ENCODE measurements at places on chromosomes 6 and 20.

GRCh38 chr6:12012038-12012557 is at the start of gene HIVEP1:
TSS of gene HIVEP1 (plus strand) at chr6:12012312. CDS start at chr6:12015629, 3,317 bp downstream.
- DNase-seq: no peak

- DNase-seq: no peak
Measured at GRCh38 chr6:7897461-7898192, 13.0 kb downstream of the TXNDC5 start.

GRCh38 chr6:145789443-145789842 is 25.2 kb downstream of the FBXO30 start:
- no peak for DNase-seq

DNA sequence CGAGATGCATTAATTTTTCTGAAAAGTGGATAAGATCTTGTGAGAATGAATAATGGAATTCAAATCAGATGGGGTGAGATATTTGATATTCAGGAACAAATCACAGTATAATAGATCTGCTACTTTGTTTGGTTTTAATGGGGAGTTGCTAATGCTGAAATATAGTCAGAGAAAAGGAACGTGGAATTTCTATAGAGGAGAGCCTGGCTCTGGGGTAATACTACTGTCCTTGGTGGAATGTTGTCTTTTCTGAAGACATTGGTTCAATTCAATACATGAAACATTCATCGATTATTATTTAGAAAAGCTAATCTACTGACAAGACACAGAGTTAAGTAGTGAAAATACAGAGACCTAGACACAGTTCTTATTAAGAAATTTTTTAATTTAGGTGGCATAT is 108.6 kb downstream of the ESR1 start:
- no peak for DNase-seq

DNA sequence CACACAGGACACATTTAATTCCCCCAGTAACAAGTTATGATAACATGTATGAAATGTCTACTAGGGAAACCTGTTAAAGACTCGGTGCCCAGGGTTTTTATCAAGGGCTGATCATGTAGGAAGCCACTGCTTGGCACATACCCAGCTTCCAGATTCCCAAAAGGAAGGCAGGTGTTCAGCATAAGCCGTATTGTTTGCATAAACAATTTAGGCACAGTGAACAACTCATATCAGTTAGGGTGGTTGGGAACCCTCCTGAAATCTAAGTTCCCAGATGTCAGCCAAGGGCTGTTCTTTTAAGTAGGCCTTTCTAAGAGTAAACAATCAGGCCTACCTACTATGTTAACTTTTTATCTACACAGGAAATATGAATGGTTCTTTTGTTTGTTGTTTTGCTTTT is 74.1 kb downstream of the ASXL1 start:
- no peak for DNase-seq

- no peak for DNase-seq
Measured at GRCh38 chr20:60013296-60014139, 55.3 kb downstream of the CDH26 start.

- no peak for DNase-seq
Measured at GRCh38 chr6:153624528-153624927, 414.5 kb upstream of the OPRM1 start.

DNA sequence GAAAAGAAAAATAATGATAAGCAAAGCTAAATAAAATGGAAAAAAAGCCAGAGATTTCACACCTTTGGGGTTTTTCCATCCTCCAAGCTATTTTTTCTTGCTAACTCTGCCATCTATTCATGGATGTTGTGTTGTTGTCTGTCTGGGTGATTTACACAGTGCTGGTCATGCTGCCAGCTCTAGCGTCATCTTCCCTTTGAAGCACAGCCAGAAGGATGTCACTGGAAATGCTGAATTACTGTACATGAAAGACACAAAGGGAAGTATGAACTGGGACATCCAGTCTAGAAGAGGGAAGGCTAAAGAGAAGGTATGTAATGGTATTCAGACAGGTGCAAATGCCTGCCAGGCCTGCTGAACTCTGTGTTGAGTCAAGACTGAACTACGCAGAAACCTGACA is 241.9 kb upstream of the STXBP5 start:
- DNase-seq: no peak

DNA sequence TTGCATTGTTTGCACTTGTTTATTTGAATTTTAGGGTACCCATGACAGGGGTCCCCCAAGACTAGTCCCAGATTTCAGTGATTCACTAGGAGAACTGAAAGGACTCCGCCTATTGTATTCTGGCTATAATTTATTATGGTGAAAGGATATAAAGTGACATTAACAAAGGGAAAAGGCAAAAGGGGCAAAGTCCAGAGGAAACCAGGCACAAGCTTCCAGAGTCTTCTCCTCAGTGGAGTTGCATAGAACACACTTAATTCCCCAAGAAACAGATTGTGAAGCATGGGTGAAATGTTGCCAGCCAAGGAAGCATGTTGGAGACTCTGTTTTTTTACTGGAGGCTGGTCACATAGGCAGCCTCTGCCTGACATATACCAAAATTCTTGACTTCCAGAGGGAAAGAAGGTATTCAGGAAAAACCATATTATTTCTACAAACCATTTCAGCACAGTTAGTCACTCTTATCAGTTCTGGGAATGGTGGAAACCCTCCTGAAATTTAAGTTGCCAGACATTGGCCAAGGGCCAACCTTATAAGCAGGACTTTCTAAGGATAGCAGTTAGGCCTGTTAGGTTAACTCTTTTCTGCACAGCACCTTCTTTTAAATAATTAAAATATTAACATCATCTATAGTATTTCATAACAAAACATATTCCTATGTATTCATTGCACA is 71.8 kb downstream of the FIG4 start:
- no peak for DNase-seq

- no peak for DNase-seq
Measured at GRCh38 chr20:17014756-17015366, 212.0 kb upstream of the PCSK2 start.

- DNase-seq: no peak
Measured at GRCh38 chr6:583635-584034, 73.3 kb downstream of the HUS1B start.

DNA sequence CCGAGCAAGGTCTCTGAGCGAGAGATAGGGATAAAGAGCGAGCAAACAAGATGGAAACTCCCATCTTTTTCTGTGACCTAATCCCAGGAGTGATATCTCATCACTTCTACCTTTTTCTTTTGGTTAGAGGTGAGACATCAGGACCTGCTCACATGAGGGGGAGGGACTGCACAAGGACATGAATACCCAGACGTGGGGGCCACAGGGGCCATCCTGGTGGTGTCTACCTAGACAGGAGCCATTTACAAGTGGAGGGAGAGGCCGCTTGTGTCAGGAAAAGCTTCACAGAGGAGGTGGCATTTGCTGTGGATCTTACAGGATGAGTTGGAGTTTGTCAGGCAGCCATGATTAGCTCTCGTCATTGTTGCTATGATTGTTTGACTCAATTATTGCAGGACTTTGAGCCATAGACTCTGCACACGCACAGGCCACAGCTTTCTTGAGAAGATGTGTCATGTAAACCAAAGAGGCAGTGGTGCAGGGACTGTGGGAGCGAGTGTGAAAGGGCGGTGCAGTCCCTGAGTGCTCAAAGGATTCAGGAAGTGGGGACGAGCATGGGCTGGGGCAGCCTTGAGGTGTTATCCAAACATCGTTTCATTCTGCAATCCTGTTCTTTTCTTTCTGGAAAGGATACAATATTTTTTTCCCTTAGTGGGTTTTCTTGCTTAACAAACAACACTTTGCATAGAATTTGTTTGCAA is 7.7 kb downstream of the NPEPL1 start:
- no peak for DNase-seq

DNA sequence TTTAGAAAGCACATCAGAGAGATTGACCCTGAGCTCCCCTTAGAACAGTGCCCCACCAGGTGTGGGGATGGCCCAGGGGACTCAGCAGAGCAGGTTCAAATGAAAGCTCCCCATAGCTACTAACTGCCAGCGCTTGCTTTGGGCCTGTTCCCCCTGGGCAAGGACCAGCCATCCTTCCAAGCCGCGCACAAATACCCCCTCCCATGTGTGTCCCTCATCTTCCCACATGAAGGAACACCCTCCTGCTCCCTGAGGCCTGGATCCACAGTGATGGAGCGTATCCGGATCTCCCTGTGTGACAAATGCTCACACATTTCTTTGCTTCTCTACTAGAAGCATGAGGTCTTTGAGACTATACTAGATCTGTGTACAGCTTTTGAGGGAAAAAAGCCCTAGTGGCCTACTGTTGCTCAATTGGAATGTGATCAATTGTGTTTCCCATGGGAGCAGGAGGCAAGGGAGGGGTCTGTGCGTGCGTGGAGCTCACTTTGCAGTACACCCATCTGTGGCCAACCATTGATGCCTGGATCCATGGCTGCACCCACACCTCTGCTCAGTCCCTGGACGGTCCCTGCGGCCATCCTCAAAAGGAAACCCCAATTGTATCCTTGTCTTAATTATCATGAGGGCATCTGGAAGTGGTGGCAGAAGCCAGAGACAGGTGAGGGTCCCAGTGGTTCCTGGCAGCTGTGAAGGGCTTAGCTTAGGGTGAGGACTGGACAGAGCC is 1.4 kb upstream of the RAET1G start:
- DNase-seq: no peak

DNA sequence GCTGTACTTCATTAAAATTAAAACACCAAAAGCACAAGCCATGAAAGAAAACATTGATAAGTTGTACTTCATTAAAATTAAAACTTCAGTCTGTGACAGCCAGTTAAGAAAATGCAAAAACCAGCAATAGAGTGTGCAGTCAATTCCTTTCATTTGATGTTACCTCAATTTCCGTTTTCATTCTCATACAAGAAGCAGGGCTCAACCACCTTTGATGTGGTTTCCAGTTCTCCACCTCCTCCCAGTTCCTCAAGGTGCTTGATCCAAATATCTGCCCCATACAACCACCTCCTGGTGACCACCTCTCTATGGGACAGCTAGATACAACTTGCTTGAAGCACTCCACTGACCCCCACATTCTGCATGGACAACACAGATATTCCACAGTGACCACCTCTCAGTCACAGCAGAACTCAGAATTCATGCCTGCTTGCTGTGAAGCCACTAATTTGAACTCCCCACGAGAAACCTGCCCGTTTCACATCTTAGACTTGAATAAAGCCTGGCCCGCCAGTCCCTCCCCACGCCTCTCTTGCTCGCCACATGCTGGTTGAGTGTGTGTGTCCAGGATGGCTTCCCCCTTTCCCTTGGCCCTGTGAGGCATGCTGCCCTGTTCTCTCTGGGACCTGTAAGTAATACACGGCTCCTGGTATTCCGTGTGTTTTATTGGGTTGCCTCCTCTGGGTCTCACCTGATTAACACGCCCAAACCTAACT is 66.1 kb downstream of the FAM50B start:
- no peak for DNase-seq

DNA sequence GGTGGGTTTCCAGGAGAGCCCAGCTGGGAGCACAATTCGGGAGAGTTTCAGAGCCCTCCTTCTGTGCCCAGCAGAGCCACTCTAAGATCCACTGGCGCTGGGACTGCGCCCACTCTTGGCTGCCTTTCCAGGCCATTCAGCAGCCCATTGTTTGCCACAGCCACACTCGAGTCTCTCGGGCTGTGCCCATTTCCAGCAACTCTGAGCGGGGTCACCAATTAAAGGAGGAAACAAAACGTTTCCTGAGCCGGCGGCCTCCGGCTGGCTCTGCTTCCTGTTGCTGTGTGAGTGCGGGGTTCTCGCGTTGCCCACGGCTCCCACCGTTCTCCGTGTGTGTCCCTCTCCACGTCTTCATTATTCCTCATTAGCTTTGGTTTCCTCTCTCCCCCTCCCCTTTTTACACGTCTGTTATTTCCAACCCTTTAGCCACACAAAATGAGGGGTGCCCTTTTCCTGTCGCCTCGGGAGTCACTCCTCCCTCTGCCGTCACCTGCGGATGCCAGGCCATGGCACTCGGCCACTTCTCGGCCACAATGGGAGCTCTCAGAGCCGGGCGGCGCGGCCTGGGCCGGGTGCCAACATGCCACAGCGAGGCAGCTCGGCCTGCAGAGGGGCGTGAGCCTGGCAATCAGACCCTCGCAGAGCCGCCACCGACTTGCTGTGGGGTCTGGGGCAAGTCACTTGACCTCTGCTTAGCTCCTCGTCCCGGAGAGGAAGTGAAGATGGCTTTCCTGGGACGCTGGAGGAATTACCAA is 94.3 kb upstream of the NKX2-2 start:
- DNase-seq: peak; percentile 75

DNA sequence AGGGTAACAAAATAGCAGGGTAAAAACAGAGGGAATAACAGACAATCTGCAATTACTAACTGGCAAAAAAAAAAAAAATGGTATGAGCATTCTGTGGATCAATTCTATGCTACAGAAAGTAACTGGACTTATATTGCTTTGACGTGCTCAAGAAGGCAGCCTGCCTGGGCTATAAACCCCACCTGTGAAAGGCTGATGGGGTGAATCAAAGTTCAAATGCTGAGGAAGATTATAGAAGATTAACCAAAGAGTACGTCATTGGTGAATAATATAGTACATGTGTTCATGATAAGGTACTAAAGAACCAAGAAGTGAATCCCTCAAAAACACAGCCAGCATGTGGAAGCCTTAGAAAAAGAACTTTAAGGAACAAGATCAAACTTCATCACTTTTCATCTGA is 441.9 kb upstream of the PTCHD4 start:
- DNase-seq: no peak

- no peak for DNase-seq
Measured at GRCh38 chr6:51812231-51812630, 275.2 kb downstream of the PKHD1 start.

- DNase-seq: no peak
Measured at GRCh38 chr20:37406010-37406998, 60.4 kb downstream of the SRC start.

- DNase-seq: no peak
Measured at GRCh38 chr6:157281570-157281969, 41.7 kb downstream of the TMEM242 start.

- no peak for DNase-seq
Measured at GRCh38 chr6:36149476-36149875, 19.2 kb downstream of the MAPK13 start.

- no peak for DNase-seq
Measured at GRCh38 chr20:63070301-63070625, 63.5 kb upstream of the BHLHE23 start.

DNA sequence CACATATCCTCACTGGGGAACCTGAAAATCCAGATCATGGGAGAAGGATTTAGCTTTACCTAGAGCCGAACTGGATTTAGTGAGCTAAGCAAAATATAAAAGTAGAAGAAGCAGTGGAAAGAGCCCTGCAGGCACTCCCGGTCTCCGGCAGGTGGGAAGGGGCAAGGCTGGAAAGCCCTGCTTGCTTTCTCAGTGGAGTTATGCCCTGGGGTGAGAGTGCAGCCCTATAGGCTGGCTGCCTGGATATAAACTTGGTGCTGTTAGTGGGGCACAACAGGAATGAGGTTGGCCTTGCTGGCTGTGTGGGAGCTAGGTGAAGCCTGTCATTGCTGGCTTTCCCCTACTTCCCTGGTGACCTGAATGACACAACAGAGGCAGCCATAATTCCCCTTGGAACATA is 122.0 kb downstream of the CDK19 start:
- DNase-seq: no peak
